ENCODE measurements at places on chromosomes 1 and 21. TPM values are rescaled to one million over a fixed set of nuclear protein-coding genes. Genes with fewer than 3 reads are reported as not detected.

The LYST gene
- total RNA-seq, result 32.5 TPM

- DNase-seq, result no peak
Measured at GRCh38 chr1:69527273-69527672, 40.4 kb upstream of the LRRC7 start.

DNA sequence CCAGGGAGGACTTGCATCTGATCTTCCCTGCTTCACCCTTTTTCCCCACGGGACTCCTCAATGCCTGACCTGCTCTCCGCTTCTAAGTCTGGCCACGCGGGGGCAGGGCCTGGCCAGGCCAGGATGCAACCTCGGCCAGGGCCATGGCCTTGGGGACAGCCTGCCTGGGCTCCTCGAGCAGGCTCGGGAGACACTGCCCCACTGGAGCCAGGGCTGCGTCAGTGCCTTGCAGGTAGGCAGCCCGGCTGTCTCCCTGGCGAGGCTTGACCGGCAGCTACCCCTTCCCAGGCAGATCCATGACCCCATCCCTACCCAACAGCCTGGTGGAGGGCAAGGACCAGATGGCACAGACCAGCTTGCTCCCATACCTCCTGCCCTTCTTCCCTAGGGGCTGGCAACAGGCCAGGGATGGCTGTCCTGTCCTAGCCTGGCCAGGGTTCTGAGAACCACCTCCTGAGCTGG is 2.7 kb upstream of the PRDM16 start:
- peak; percentile 3 for DNase-seq

- no peak for DNase-seq
Measured at GRCh38 chr21:37877171-37877570, 39.1 kb downstream of the KCNJ6 start.

The OR2T33 gene
- total RNA-seq, result not detected

GRCh38 chr1:28591708-28592320 is at the start of gene RAB42:
Gene RAB42, plus strand, starts transcription at chr1:28592265. Its CDS starts 247 bp downstream, at chr1:28592512.
- no peak for DNase-seq

DNA sequence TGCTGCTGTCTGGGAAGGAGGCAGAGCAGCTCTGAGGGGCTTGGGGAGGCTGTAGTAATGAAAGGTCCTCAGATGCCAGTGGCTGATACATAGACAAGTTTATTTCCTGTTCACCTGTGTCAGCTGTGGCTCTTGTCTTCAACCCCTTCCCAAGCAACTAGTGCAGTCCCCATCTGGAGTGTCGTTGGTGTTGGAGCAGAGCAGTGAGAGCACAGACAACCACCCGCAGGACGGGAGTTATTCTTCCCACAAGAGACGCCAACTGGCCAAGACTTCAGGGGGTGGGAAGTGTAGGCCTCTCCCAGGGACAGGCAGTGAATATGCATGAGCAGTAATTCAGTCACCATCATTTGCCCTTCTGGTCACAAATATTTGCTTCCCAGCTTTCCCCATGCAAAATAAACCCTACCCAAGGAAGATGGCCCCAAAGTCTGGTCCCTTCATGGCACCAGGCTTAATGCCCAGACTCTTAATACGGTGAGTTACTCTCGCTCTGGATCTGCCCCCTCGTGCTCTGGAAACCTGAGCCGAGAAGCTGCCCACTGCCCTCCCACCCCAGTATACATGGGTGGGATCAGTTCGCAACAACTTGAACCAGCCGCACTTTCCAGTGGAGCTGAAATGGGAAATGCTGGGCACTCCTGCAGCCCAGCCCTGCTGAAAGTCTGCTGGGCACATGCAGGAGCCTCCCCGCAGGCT is 153.5 kb upstream of the COL6A1 start:
- DNase-seq, result no peak

- no peak for DNase-seq
Measured at GRCh38 chr1:229562686-229563085, 4.2 kb upstream of the ABCB10 start.

The USH2A gene
- not detected for total RNA-seq

The MORC3 gene
- total RNA-seq, result 23.3 TPM

DNA sequence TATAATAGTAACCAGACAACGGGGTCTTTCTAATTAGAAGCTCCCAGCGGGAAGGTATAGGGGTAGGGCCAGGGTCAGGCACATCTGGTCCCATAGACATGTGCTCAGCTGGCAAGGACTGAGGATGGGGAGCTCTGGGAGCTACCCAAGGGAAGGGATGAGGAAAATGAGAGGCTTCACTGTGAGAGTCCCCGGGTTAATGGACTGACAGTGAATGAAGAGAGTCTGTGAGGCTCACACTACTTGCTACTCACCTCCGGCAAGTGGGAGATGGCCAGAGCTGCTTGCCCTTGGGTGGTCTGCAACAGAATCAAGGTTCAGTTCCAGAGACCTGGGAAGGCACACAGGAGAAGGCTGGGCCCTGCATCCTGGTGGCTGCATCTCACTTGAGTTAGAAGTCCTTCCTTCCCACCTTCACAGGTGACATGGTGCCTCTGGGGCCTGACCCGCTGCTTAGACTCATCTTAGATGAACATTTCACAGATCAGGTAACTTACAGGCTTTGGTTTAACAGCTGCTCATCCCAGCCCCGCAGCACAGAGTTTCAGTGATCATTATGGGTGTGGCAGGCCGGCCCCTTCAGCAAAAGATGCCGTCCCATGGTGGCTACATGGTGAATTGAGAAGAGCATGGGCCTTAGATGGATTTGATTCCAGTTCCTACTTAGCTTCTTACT is 31.7 kb downstream of the EIF2D start:
- DNase-seq, result no peak

Data from thoracic aorta (tissue), 2 donors.